ENCODE measurements at places on chromosomes 3 and 15.

DNA sequence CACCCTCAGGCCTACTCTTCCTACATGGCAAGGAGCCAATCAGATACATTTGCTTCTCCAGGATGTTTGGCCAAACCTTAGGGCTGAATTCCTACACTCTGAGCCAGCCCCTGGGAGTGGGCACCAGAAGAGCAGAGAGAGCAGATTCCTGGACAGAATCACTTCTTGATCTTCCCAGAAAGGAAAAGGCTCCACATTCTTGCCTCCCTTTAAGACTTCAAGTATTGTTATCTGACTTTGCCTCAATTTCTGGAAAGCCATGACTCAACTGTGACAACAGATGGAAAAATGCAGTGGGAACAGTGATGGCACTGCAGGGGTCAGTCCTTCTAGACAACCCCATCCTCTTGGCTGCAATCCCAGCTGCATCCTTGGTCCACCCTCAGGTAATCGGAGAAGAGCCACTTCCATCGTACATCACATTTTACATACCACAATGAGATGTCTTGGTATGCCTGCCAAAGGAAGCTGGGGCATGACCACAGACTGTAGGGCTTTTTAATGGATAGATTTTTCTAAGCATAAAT is 21.0 kb downstream of the SLCO2A1 start:
- no peak for DNase-seq

DNA sequence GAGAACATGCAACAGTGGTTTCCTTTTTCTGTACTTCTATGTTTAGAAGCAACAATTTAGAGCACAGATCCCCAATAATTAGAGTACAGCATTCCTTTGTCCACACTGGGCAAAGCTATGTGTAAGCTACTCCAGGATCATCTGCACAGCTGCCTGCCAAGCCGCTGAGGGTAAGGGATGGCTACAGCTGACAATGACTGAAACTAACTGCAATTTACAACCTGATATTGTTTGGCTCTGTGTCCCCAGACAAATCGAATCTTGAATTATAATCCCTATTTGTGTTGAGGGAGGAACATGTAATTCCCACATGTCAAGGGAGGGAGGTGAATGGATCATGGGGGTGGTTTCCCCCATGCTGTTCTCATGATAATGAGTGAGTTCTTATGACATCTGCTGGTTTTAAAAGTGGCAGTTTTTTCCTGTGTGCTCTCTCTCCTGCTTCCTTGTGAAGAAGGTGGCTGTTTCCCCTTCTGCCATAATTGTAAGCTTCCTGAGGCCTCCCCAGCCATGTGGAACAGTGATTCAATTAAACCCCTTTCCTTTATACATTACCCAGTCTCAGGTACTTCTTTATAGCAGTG is 54.8 kb upstream of the TNFSF10 start:
- DNase-seq, result no peak

DNA sequence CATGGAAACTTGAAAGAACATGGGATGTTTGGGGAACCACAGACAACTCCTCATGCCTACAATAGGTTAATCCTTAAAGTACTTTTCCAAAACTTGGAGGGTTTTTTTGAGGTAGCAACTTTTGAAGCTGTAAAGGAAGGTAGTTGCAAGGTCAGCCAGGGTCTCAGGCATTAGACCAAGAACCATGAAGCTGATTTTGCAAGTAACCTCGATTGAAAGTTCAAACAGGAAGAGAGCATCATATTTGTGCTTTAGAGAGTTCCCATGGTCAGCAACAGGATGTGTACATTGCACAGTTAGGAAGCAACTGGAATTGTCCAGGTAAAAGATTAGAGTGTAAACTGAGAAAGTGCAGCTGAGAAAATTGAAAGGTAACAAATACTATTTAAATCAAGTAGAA is 199.8 kb upstream of the NR2F2 start:
- no peak for DNase-seq

- DNase-seq, result no peak
Observed at GRCh38 chr15:70879401-70879800, 12.8 kb downstream of the THAP10 start.

DNA sequence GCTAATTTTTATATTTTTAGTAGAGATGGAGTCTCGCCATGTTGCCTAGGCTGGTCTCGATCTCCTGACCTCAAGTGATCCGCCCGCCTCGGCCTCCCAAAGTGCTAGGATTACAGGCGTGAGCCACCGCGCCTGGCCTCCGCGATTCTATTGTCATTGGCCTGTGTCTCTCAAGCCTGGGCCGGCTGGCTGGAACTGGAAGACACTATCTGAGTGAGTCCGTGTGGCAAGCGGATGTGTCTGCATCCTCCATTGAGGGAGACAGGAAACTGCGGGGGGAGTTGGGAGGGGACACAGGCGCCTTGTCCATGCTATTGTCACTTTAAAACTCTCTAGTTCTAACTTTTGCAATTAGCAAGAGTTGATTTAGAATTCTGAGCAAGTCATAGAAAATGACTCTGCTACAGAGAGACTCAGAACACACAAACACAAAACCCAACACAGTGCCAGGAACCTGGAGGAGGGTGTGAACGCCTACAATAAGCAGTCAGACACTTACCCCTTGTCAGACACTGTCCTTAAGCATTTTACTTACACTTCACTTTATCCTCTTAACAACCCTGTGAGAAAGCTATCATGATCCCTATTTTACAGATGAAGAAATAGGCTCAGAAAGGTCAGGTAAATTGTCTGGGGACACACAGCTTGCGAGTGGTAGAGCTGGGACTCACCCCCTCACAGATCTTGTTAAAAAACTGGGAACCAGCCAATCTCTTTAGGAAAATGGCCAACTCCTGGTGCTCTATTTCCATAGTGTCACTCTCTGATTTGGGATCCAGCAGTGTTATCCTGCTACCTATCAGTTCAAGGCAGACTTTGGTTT is 38.7 kb downstream of the ANP32A start:
- peak; percentile 36 for DNase-seq

DNA sequence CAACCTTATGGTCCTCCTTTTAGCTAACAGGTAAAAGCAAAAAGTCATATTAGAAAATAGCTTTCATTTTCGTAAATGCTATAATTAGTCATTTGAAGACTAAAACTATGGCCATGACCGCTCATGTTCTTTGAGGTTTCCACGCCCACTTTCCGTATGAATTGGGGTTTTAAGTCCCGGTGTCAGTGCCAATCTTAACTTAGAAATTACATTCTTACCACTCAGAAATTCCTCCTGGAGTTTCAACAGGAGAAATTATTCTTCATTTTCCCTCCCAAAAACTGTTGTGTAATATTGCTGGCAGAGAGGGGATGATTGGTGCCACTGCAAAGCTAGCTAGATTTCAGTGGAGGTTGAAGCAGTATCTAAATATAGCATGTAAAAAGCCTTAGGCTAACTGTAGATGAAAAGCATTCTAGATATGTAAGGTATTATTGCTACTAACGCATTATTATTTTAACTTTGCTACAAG is 71.0 kb upstream of the MDFIC2 start:
- DNase-seq, result no peak

DNA sequence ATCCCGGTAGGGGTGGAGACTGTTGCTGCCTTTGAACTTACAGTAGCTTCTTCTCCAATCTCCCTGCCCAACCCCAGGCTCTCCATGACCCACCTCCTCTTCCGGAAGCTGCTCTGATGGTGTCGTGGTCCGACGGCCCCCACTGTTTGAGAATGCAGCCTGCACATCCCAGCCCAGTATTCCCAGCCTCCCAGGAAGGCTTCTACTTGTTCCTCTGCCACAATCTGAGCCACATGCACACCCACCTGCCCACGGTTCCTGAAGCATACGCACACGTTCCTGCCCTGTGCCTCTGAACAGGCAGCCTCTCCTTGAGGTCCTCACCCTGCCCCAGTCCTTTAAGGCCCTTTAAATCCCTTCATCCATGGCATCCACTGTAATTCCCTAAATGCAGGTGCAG is 57.4 kb downstream of the ABTB1 start:
- DNase-seq, result no peak

GRCh38 chr3:72290859-72291638 is 506.1 kb upstream of the PROK2 start:
- no peak for DNase-seq

DNA sequence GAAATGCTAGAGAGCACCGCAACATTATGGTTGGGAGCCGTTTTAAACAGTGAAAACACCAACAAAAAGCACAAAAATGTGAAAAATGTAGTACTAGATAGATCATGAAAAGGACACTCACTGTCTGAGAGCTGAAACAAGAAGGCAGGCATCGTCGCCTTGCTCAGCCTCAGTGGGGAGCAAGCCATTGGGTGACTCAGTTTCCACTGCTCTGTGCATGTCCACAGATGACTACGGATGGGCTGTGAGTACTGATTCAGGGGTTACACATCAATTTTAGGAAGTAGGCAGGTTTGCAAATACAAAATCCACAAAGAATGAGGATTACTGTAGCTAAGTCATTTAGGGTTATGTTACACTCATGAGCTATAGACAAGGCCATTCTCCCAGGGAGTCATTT is 10.8 kb downstream of the NOX5 start:
- DNase-seq, result no peak

GRCh38 chr3:123788710-123789109 is 95.4 kb downstream of the MYLK start:
- DNase-seq, result no peak

DNA sequence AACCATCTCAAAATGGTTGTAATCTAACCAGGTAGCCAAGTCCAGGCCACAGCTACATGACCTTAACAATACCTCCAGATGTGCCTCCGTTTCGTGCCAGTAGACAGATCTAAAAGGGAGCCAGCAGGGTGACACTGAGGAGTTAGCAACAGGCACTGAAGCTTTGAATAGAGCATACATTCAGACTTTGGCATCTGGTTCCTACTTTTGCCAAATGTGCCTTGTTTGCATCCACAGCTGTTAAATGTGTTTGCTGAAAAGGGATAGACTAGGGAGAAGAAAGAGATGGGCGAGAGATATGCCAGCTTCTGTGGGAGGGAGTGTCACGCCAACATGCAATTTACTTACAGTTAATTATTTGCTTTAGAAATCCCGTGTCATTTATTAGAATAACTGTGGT is 1433.9 kb upstream of the CADM2 start:
- DNase-seq, result no peak

GRCh38 chr3:150218236-150218635 is 189.9 kb upstream of the TSC22D2 start:
- no peak for DNase-seq

GRCh38 chr3:101461451-101461850 is 51.6 kb downstream of the SENP7 start:
- no peak for DNase-seq

DNA sequence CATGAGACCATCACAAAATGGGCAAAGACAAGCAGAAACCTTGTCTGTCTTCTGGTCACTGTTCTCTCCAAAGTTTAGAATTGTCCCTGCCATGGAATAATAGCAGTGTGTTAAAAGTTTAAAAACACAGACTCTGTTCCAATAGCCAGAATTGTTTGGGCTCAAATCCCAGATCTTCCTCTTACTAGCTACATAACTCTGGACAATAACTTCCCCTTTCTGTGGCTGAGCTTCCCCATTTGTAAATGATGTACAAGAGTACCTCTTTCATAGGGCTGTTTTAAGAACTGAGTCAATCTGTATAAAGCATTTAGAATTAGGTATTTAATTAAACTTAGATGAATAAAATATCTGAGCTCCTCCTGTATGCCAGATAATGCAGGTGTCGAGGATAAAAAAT is 623.0 kb downstream of the NTRK3 start:
- DNase-seq, result no peak

GRCh38 chr3:169432708-169433432 is 230.6 kb downstream of the MECOM start:
- DNase-seq, result peak; percentile 3

- DNase-seq, result no peak
Observed at GRCh38 chr3:151421938-151422337, 37.4 kb upstream of the P2RY12 start.

- DNase-seq, result no peak
Observed at GRCh38 chr3:116678853-116679252, 30.7 kb upstream of the TUSC7 start.

DNA sequence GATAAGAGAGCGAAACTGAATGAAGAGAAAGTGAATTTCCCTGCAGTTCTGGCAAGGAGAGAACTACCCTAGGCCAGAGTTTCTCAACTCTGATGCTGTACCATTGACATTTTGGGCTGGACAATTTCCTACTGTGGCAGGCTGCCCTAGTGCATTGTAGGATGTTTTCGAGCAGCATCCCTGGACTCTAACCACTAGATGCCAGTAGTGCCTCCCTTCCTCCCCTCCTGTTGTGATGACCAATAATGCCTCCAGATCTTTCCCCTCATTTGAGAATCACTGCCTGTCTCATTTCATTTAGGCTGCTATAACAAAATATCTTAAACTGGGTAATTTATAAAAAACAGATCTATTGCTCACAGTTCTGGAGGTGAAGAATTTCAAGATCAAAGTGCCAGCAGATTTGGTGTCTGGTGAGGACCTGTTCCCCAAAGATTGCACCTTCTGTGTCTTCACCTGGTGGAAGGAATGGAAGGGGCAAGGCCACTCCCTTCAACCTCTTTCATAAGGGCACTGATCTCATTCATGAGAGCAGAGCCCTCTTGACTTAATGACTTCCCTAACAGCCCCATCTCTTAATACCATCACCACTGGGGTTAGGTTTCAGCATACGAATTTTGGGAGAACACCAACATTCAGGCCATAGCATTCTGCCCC is 188.9 kb upstream of the MEIS2 start:
- DNase-seq, result no peak

GRCh38 chr3:53254509-53255422 is 1.1 kb downstream of the TKT start:
- DNase-seq, result peak; percentile 80

GRCh38 chr15:86115145-86115801 is 35.6 kb downstream of the AGBL1 start:
- no peak for DNase-seq

DNA sequence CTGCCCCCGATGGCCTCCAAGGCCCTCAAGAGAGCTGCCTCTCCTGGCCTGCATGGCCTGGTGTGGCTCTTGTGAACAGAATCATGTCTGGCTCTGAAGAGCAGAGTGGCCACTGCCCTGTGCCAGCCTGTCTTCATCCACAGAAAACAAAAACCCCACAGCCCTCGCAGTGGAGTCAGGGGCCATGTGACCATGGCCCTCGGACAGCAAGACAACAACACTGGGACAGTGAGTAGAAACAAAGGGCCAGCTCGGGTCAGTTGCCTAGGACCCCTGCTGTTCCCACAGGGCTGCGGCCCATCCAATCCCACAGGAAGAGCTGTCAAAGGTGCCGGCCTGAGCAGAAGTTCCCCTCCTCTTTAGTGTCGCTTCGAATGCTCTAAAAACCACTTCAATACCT is 72.5 kb downstream of the UMPS start:
- DNase-seq, result no peak

- no peak for DNase-seq
Observed at GRCh38 chr3:27575499-27575898, 91.3 kb upstream of the SLC4A7 start.

- DNase-seq, result no peak
Observed at GRCh38 chr15:88126695-88127431, 129.7 kb downstream of the NTRK3 start.
